ENCODE measurements at places on chromosomes 5 and 9. TPM values are rescaled to one million over a fixed set of nuclear protein-coding genes. Genes with fewer than 3 reads are reported as not detected.

Gene ABLIM3
- 75.5 TPM for total RNA-seq

Gene FCN2
- not detected for total RNA-seq

Gene SPATA31C1
- total RNA-seq: not detected

Gene DMRT2
- total RNA-seq: not detected

Gene ZDHHC12
- total RNA-seq: 64.6 TPM

Gene FAM240B
- not detected for total RNA-seq

Gene VCAN
- 160 TPM for total RNA-seq

Gene BRD8
- total RNA-seq: 60.0 TPM

Gene ATP6V0E1
- 195 TPM for total RNA-seq

Gene CDKN2A
- total RNA-seq: 310 TPM

Gene FOXD4L4
- 0.06 TPM for total RNA-seq

Gene ANKRD34B
- not detected for total RNA-seq

Gene PCDHGB3
- total RNA-seq: 1.4 TPM

Gene TLX3
- not detected for total RNA-seq

Gene ABCA1
- 2.9 TPM for total RNA-seq

Gene NR2F1-AS1
- total RNA-seq: 10.4 TPM
